ENCODE measurements at places on chromosomes 3 and 15. TPM values are rescaled to one million over a fixed set of nuclear protein-coding genes. Genes with fewer than 3 reads are reported as not detected.

DNA sequence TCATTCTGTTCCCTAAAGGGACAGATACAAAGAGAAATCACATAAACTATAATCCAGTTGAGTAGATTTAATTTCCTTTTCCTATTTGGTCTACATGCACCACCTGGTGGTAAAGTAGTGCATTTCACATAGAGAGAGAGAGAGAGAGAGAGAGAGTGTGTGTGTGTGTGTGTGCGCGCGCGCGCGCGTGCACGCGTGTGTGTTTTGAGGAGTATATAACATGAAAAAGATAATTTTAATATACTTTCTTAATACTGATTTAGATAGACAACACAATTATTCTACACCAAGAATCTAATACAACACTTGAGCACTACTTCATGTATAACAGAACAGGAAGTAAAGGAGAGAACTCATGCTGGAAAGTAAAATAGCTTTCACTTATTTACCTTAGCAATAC lies 1.1 kb upstream of the FGF7 start:
- DNase-seq: no peak

DNA sequence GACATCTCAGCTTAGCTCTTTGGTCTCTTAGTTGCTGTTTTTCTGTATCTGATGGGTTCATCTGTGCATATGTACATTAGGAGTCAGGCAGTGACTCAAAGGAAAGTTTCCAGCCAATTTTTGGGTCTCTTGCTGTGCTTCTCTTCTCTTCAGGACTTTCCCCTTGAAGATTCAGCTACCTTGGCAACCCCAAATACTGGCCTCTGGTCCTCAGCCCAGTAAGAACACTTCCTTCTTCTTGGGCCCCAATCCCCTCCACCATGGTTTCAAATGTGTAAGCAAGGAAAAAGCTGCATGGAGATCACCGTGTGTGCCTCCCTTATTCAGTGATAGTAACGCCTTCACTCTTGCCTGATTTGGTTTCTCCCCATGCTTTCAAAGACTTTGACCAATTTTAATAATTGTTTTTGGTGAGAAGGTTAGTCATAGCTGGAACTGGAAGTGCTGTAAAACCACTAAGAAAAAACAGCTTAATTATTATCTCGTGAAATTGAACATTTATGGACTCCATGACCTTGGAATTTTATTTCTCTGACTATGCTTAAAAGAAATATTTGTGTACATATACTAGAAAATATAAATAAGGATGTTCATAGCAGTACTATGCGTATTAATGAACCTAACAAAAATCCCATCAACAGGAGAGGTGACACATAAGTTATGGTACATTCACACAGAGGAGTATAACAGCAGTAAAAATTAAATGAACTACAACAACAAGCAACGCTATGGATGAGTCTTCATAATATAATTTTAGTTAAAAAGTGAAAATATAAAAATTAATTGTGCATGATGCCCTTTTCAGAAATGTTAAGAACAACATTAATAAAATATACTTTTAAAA lies 125.3 kb upstream of the BCL6 start:
- DNase-seq: no peak

DNA sequence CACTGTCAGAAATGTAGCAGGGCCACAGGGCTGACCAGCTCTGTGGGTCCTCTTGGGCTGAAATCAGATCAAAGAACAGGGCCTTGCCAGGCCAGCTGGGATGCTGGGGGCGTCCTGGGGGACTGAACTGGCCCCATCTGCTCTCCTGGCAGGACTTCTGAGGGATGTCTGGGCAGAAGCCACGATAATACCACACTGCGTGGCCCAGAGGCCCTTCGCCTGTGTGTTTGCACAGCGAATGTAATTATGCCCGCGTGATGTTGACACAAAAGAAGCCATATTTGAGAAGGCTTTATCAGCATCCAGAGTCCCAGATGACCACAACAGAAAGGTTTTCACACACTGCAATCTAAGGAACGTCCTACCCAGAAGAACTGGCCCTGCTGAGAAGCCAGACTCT lies 174.0 kb downstream of the RAB11A start:
- DNase-seq: no peak

- DNase-seq: no peak
These were observed 491.1 kb downstream of the FHIT start for GRCh38 chr3:60760145-60760544.

- no peak for DNase-seq
These were observed 32.4 kb downstream of the FRMD4B start for GRCh38 chr3:69353503-69353902.

DNA sequence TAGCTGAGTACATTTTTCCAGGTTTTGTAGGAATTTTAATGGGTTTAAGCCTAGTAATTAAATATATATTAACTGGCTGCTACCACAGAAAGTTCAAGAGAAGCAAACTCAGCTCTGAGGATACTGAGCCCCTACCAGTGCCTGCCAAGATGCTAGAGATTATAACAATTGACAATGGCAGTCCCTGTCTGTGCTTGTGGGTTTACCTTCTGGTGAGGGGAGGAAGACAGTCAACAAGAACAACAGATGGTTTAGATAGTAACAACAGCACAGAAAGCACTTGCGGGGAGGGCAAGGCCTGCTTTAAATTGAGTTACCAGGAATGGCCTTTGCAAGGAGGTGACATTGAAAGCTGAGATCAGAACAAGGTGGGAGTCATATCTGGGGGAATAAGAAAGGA lies 56.6 kb upstream of the ARHGEF3 start:
- no peak for DNase-seq

GRCh38 chr15:58440922-58441321 lies 9.1 kb downstream of the LIPC start:
- no peak for DNase-seq

DNA sequence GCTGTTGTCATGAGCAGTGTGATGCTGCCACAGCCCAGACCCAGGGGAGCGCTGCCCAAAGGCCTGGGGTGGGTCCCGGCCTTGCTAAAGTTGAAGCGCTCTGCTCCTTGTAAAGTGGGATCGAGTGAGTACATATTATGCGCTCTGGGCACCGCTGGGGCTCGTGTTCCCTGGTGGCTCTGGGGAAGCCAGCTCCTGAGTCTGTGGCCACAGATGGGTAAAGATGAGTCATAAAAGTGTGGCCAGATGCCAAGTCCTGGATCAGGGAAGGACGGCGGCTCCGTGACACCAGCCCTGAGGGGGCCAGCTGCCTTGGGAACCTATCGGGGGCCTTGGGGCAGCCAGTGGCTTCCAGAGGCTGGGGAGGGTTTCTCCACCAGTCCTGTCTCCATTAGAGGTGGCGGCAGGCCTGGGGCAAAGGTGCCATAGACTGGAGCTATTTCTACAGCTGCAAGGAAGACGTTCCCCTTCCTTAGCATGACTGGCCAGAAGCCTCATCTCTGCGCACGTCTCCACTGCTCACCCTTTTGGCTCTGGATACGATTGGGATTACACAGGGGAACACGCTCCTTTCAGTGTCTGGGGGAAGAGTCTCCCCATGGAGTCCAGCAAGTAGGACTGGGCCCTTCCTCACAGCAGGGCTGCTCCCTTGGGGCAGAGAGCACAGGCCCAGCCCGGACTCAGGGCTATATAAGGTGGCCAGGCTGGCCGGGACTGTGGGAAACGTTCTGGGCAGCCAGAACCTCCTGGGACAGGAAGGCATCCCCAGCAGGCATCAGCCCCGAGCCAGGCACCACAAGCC lies 1.2 kb upstream of the ITIH4 start:
- peak; percentile 65 for DNase-seq

GRCh38 chr15:77505556-77505955 lies 84.9 kb downstream of the HMG20A start:
- no peak for DNase-seq

EIF3J gene
- 59.5 TPM for total RNA-seq

ALDH1A3 gene
- 2.8 TPM for total RNA-seq

GRCh38 chr3:161035711-161036110 lies 69.4 kb downstream of the B3GALNT1 start:
- no peak for DNase-seq

GRCh38 chr3:16478516-16478915 lies 35.0 kb downstream of the RFTN1 start:
- no peak for DNase-seq

GRCh38 chr3:12663401-12663935 lies 449 bp downstream of the RAF1 start:
- DNase-seq: peak; percentile 44

- no peak for DNase-seq
These were observed 36.8 kb upstream of the NEO1 start for GRCh38 chr15:73015493-73015892.

TAGLN3 gene
- total RNA-seq: 819 TPM

- DNase-seq: no peak
These were observed 43.5 kb downstream of the IDH2 start for GRCh38 chr15:90058775-90059174.

- DNase-seq: no peak
These were observed 76.0 kb downstream of the SUCLG2 start for GRCh38 chr3:67578416-67578815.
